ENCODE measurements at places on chromosomes 3 and 15.

GRCh38 chr15:54854667-54855066 lies 342.1 kb downstream of the RSL24D1 start:
- DNase-seq = no peak

DNA sequence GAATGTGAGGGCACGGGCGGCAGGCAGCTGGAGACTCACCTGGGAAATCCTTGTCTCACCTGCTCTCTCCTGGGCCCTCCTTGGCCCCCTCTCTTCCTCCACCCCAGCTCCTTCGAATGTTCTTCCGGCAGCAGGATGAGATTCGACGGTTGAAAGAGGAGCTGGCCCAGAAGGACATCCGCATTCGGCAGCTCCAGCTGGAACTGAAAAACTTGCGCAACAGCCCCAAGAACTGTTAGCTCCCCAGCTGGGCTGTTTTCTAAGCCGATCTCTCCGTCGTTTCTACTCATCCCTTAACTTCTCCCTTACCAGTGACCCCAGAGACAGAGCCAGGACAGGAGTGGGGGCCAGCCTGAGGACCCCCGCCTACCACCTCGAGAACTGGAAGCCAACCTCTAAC lies 95.0 kb downstream of the ANP32A start:
- peak; percentile 58 for DNase-seq

DNA sequence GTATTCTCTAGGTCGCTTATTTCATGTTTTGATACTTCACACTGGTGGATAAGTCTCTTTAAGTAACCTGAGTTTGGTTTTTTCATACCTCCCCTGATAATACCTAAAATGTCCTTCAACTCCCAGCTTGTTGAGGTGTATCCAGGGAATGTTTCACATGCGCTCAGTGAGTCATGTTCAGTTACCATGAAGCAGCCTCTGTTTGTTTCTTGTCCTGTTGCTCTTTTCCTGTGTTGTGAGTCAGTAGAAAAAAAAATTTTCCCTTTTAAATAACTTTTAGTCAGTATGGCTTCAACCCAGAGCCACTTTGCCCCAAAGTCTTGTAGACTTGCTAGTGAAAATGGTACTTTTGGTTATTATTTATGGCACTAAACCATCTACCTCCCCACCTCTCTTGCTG lies 278.4 kb upstream of the ZPLD1 start:
- no peak for DNase-seq

GRCh38 chr3:192892981-192893700 lies 24.5 kb downstream of the MB21D2 start:
- DNase-seq = peak; percentile 74

DNA sequence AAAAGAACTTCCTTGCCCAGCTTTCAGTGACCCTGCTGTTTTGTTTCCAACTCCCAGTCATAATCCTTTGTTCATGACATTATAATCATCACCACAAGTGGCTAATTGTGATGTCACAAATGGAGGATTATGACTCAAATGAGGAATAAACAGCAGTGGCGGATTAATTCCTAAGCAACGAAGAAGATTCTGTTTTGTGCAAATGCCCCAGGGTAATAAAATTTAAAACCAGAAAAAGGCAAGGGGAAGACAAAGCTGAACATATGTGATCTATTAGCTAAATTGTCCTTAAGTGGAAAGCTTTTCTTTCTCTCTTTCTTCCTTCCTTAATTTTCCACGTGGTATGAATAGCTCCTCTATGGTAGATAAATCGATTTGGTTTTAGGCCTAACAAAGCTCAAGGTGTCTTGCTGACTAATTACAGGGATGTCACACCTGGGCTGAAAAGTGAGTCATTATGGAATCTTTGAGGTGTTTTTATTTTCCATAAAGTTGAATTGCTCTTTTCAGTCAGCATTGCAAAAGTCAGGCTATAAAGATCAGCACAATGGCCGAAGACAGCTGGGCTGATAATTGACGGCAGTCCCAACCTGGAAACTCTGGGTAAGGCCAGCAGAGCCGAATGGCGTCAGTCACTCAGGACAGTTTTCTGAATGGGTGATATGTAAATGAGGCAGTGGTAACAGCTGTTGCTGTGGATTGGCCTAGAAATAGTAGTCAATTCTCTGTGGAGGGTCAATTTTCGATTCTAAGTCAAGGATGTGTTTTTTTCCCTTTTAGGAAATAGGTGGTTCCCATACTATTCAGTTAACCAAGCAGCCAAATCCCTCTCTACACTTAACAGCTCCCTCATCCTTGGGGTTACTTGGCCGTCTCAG lies 121.5 kb downstream of the PTPRG start:
- no peak for DNase-seq

- DNase-seq = no peak
These were observed 33.4 kb upstream of the ABHD2 start for GRCh38 chr15:89054873-89055272.

- DNase-seq = no peak
These were observed 66.0 kb downstream of the GOLIM4 start for GRCh38 chr3:168029705-168030104.

DNA sequence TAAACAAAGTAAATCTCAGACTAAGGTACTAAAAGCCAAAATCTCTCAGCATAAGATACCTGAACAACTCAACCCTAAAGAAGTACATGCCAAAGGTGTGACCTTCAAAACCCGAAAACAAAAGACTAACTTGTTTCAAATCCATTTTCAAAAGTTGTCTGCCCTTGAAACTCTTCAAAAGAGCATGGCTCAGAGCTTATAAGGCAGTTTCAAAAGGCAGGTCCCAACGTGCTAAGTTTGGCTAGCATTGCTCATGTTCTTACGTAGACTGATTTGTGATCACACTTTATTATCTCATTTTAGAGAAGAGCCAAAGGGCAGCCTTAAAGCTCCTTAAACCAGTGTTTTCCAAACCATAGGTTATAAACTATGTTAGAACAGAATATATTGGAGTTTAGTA lies 112.2 kb downstream of the FEZF2 start:
- DNase-seq = no peak

DNA sequence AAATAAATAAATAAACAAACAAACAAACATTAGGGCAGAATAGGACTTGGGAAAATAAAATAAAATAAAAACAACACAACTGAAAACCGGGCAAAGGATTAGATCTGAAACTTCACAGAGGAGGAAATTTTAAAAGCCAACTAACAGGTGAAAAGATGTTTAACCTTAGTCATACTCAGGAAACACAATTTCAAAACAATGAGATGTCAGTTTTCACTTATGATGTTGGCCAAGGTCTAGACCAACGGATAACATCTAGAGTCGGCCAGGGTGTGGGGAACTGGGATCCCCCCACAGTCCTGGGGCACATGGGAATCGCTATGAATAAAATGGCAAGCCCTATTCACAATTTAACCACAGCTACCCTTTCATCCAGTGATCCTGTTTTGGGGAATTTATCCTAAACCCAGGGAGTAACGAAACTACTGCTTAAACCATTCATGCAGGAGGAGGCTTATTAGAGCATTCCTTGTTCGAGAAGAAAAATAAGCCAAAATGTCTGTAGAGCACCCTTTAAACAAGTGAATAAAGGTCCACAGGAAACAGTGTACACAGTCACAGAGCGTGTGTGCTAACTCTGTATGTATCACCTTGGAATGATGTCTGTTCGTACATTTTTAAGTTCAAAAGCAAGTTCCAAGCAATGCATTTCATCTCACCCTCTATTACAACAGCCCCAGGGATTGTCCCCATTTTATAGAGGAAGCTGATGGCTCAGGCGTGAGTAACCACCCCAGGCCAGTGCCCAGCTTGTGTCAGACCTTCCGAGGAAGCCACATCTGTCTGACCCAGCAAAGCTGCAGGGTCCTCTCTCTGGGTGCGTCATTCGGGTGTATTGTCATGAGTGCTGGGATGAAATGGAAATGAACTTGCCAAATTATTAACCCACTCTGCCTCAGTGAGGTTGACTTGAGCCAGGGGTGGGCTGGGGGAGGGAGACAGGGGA lies 6.3 kb upstream of the ANPEP start:
- peak; percentile 73 for DNase-seq
